Epithelial cell of umbilical artery (primary cell): ENCODE measurements at places on chromosomes 7 and 10. TPM values are rescaled to one million over a fixed set of nuclear protein-coding genes. Genes with fewer than 3 reads are reported as not detected.

NEURL1 gene
- total RNA-seq, result under 0.01 and 0.15 TPM in 2 replicates

GJD4 gene
- total RNA-seq, result not detected in 2 replicates

MALRD1 gene
- total RNA-seq, result under 0.01 TPM in 1 of 2 replicates, not detected in the other

TAS2R41 gene
- total RNA-seq, result not detected in 2 replicates

EN2 gene
- total RNA-seq, result under 0.01 TPM in 1 of 2 replicates, not detected in the other

SFRP4 gene
- total RNA-seq, result not detected in 2 replicates

CDC14C gene
- total RNA-seq, result not detected in 2 replicates
